Retina (tissue), 1 donor: ENCODE measurements at places on chromosomes 11 and 22.
A peak's percentile ranks its signal among the peaks of the same experiment; 100 is the strongest.

GRCh38 chr11:134253188-134253993 lies at the start of the genes ACAD8 and THYN1:
Gene ACAD8 (plus strand): TSS chr11:134253568. CDS start chr11:134253601, 33 bp downstream.
Gene THYN1 (minus strand): TSS chr11:134253352. CDS start chr11:134252882, 470 bp downstream.
- peak; percentile 98 for DNase-seq

DNA sequence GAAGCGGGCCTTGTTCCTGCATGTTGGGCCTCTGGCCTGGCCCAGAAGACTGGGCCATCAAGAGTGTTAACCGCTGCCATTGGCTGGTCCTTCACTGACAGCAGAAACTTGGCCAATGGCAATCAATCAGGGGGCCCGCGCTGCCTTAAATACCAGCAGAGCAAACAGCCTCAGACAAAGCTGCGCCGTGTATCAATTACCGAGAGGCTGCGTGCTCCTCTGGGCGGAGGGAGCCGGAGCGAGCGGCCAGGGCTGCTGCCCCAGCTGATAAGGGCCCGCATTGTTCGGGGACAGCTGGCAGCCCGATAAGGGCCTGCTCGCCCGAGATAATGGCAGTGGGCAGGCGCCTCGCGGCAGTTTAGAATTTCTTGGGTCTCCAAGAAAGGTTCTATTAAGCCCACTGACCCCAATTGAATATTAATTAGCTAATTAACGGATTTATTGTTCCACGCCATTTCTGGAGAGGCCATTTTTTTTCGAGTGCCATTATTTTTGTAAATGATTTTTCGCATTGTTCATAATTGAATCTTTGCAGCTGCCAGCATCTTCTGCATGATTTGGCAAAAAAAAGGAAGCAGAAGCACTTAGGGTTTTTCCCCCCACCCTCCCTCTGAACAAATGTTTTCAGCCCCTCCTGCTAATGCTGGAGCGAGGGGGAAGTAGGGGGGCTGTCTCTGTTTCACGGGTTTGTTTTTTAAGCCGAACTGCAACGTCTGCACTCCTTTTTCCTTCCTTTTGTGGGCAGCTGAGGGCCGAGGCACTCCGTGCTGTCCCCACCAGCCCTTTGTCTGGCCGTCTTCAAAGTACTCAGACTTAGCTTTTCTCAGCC lies 37.6 kb upstream of the RIC3 start:
- DNase-seq = peak; percentile 93

DNA sequence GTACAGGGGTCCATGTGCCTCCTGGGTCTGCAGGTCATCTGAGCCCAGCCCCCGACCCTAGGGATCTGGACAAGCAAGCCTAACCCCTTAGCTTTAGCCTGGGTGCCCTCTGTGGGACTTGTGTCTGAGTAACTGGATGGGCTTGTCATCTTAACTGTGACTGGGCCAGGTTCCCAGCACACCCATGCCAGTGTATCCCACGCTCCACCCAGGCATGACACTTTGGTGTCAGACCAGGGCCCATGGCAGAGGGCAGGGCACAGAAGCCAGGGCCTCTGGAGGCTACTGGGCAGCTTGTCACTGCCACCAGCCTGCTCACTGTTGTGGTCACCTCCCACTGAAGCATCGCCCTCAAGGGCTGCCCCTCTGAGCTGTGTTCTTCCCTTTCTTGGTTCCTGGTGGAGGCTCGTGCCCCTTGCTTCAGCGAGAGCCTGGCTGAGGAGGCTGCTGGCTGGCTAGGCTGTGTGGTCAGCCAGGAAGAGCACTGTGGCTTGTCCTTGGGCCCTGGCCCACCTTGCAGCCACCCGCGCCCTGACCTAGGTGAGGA lies 80.8 kb downstream of the ST3GAL4 start:
- no peak for DNase-seq

DNA sequence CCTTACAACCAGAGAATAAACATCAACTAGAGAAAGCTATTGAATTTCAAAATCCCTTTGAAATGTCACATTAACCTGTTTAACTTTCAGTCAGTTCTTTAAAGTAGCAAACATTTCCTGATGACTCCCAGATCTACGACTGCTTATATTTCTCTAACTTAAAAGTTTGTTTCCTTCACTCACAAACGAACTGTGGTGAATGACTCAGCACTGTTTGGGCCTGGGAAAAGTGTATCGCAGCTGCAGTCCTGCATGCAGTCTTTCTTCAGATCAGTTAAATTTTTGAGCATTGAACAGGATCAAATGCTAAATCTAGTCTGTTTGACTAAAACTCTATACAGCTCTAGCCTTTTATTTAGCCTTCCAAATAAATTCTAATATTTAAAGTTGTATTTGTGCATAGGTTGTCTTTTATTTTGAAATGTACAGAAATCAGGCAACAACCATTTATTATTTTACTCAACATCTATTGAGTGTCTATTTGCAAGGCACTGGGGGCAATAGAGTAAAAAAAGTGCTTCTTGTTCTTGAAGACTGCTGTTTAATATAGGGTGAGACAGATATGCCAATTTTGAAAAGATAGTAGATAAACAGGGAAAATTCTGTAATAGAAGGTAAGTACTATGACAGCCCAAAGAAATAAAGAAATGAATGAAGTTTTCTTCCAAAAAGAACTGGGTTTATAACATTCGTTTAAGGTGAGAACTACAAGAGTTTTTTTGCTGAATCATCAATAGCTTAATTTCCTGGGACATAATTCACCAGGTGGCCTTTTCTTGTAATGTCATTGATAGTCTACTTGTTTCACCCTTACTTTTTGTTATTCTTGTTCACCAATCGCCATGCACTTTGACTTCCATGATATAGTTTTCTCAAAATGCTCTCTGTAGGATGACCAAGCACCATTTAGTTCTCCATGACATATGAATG lies 235.4 kb downstream of the METTL15 start:
- DNase-seq = no peak

GRCh38 chr11:46267930-46268329 lies 9.5 kb upstream of the CREB3L1 start:
- no peak for DNase-seq

DNA sequence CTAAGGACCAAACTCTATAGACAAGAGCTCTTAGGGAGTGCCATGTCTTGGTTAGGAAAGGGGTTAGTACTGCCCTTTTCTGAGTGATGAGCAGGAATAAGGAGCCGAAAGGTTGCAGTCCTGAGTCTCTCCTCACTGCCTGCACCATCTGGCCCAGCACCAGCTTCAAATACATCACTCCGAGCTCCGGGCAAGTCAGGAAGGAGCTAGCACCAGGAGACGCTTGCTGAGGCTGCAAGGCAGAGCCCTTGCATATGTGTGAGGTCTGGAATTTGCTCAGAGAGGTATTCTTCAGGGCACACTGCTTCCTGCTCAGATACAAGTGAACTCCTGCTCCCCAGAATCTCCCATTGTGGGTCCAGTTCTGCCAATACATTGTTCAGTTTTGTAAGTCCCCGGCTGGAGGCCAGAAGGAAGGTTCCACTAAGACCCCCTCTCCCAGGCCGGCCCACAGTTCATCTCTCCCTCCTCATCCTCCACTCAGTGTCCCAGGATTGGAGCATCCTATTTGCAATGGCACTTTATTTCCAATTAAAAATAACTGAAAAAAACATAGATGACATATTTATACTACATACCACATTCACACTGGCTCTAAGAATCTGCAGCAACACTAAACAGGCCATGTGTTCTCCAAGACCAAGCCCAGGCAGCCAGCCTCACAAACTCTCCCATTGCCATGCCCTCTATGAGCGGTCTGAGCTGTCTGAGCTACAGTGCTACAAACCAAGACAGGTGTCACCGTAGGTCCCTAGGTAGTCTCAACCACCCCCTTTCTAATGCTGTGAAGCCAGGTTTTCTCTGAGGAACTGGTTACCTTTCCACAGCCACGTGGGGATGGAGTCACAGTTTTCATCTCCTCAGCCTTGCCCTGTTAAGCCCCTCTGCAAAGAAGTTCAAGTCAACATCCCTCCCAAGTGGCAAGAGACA lies 55.1 kb upstream of the SPATA19 start:
- no peak for DNase-seq

- DNase-seq = no peak
These were observed 50.7 kb downstream of the STIM1 start for GRCh38 chr11:3906166-3906565.

DNA sequence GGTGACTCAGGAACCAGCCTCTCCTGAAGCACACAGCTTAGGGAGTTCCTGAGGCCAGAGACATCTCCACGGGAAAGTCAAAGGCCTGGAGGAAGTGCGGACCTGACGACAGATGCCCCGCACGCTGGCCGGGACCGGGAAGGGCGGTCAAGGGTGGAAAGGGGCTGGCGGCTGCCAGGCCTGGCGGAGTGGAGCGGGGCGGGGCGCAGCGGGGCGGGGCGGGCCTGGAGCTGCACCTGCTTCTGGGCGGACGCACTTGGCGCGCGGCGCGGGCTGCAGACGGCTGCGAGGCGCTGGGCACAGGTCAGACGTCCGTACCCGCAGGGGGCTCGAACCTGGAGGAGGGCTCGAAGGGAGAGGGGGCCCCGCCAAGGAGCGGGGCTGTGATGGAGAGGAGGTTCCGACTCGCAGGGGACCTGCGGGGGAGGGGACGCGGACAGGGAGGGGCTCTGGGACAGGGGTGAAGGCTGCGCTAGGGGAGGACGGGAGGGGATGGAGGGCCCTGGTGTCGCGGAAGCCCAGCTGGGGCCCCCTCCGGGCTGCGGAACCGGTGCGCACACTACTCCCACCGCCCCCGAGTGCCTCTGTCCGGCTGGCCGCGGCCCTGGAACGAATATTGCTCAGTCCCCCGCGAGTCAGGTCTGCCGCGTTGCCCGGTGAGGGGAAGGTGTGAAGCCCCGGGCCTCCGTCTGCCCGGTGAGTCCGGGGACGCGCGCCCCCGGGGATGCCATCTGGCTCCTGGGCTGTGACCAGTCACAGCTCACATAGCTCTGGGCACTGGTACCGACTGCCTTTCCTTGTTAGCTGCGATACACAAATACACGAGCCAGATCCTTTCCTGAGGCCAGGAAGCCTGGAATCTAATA lies at the start of gene TMEM45B:
TMEM45B (plus strand) TSS at position 253 of the 866 bp plus-strand sequence. CDS start 36,635 bp downstream, outside the sequence.
- DNase-seq = peak; percentile 73

DNA sequence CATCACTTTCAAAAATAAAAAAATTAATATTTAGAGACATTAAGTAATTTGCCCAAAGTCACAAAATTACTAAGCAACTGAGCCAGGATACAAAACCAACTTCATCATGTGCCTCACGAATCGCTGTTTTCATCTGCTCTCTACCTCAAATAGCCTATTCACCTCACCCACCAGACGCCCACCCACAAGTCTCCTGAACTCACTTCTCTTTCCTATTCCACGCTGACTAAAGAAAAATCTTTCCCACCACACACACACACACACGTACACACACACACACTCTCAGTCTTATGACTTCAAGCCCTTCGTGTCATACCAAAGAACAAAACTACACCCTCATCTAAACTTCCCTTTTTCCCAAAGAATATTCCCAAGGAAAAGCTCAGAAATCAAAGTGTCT lies 2.2 kb downstream of the OR8B12 start:
- DNase-seq = no peak

DNA sequence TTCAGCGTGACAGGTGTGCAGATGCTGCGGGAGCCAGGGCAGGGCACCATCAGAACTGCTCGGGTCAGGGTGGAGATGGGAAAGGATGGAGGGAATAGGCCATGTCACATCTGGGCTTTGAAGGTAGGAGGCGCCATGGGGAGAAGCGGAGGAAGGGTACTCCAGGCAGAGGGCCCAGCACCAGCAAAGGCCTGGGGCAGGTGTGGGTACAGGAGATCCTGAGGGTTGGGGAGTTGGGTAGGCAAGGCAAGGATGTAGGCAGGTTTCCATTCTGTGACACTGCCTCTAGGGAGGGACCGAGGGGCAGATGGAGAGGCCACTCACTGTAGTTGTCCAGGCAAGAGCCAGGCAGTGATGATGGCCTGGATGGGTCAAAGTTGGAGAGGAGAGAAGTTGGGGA lies 8.5 kb downstream of the EMID1 start:
- no peak for DNase-seq

- peak; percentile 71 for DNase-seq
These were observed 3.6 kb downstream of the CHADL start for GRCh38 chr22:41237036-41237706.

DNA sequence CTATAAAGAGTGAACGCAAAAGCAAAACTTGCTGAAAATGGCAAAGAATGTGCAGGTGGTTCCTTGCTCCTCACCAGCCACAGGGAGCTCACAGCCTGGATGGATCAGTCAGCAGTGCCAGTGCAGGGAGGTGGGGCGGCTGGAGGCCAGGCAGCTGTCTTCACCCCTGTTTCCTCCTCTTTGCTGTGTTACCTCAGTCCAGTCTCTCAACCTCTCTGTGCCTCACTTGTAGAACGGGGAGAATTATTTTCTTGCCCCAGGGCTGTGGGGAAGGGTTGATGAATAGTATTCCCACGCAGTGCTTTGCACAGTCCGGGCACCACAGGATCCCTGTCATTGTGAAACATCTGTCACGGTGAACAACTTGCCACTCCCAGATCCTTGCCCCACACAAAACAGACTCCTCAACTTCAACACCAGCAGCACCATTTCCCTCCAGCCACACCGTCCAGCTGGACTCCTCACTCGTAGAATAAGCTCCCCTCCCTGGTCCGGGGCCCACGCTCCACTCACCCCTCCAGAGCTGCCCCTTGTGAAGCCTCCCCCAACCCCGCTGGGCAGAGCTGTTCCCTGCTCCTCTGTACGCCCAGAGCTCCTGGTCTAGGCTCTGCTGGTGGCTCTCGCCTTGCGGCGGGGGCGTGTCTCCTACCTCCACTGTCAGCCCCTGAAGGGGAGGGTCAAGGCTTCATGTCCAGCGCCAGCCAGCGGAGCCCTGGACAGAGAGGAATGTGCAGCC lies 27.7 kb downstream of the MPPED1 start:
- DNase-seq = no peak

DNA sequence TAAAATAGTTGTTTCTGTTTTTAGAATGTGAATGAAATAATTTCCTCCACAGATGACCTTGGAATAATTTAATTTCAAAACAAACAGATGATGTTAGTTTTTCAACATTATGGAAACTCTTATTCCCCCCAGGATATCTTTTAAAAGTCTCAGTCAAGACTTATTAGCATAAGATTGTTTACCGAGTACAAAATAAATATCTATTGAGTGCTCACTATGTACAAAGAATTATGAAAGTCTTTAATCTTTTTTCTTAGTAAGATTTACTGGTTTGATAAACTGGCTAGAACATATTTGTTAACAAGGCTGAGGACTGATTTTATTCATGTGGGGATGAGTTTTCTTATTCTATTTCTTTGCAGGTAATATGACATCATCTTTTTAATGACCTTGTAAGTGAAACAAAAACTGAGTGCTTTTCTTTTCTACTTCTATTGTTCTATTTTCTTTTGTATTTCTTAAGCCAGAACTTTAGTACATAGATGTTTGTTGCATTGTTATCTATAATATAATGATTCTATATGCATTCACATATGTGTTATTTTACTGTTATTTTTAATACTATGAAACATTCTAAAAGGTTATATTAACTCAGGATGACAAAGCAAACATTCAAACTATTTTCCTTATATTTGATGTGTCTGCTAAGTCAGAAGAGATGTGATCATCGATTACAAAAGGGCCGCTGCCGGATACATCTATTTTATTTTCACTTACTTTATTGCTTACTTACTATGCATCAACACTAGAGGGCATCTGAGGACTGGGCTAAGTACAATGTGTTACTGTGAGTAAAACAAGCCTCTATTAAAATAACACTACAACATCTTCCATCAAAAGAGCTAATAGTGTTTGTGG lies 111.0 kb upstream of the ARHGAP42 start:
- peak; percentile 27 for DNase-seq
